ENCODE measurements at places on chromosomes 1 and 21. TPM values are rescaled to one million over a fixed set of nuclear protein-coding genes. Genes with fewer than 3 reads are reported as not detected.
A peak's percentile ranks its signal among the peaks of the same experiment; 100 is the strongest.

Gene CLIC6
- not detected for total RNA-seq

DNA sequence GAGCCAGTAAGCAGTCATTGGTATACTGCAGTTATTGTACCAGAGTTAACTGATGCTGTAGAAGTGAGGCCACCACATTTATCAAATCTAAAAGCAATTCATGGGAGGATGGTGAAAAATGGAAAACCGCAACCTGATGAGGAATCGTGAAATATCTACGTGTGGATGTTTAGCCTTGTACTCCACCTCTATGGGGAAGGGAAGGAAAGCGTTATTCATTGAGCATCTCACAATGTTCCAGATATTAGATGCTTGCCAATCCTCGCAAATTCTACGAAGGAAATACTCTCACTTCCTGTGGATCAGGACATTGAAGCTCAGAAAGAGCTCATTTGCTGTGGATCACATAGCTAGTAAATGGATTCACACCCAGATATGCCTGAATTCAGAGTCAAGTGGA lies 77.3 kb downstream of the LRRC8D start:
- H3K36me3 ChIP-seq, result no peaks in the 10 kb centered on the region
- H3K4me3 ChIP-seq, result no peak overlapping the region
- peaks cover 18% of the 10 kb centered on the region for H3K4me1 ChIP-seq
- no peaks in the 10 kb centered on the region for H3K27me3 ChIP-seq
- no peak for DNase-seq

Gene S100PBP
- 25.8 TPM for total RNA-seq

Gene SELL
- total RNA-seq, result not detected

DNA sequence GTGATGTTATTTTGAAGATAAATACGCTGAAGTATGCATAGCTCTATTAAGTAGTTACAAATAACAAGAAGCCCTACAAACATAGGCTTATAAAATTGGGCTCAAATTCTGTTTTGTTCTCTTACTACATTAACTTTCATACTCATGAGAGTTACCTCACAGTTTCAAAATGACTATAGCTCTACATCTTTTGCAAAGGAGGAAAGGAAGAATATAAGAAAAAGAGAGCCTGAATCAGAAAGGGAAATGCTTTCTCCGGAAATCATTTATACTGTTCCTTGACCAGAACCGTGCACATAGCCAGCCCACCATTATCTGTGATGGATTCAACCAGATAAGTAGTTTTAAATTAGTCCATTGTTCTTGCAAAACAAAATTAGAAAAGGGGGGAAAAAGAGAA lies 1252.1 kb downstream of the NCAM2 start:
- no peaks in the 10 kb centered on the region for H3K27me3 ChIP-seq
- DNase-seq, result no peak
- no peaks in the 10 kb centered on the region for H3K4me1 ChIP-seq
- no peaks in the 10 kb centered on the region for H3K36me3 ChIP-seq

Gene MXRA8
- total RNA-seq, result 97.8 TPM

Gene VWA1
- total RNA-seq, result 0.83 TPM

Gene MPL
- not detected for total RNA-seq

GRCh38 chr21:43686811-43687565 lies 27.6 kb downstream of the RRP1B start:
- peaks cover 70% of the 10 kb centered on the region for H3K36me3 ChIP-seq
- H3K27ac ChIP-seq, result no peak overlapping the region
- no peaks in the 10 kb centered on the region for H3K27me3 ChIP-seq
- DNase-seq, result no peak

Gene ARHGAP29
- 45.3 TPM for total RNA-seq

Gene C8A
- total RNA-seq, result not detected

Gene ESRRG
- 0.56 TPM for total RNA-seq

Gene OSCP1
- 9.4 TPM for total RNA-seq

Gene PRAMEF9
- total RNA-seq, result not detected

- H3K36me3 ChIP-seq, result no peaks in the 10 kb centered on the region
- H3K27ac ChIP-seq, result no peak overlapping the region
- peaks cover 14% of the 10 kb centered on the region for H3K27me3 ChIP-seq
- H3K4me1 ChIP-seq, result peaks cover 1% of the 10 kb centered on the region
- no peak for DNase-seq
Measured at GRCh38 chr1:207968521-207969009, 57.6 kb upstream of the CD34 start.

DNA sequence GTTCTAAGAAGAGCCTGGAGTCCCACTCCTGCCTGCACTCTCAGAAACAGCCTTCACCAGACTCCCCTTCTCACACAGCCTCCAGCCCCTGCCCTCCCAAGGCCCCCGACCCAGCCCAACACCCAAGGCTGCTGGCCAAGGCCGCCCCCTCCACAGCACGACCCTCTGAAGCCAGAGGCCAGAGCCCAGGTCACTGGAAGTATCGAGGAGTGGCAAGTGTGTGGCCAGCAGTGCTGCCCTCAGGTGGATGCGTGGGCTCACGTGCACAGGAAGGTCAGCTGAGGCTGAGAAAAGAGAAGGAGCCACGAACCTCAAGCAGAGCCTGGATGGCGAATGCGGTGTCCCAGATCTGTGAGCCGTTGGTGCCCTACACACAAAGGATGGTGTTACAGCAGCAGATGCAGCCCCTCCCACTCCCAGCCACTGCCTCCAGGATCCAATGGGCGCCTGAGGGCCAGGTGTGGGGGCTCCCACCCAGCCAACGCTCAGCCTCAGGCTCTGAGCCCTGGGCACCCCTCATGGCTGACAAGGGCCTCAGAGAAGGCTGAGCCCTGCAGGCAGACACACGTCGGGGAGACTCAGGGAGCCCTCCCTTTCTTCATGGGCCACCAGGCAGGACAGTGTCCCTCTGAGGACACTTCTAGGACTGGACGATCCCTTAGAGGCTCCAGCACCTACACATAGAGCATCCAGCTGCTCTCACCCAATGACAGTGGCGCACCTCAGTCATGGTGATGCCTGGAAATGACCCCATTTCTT lies 18.0 kb downstream of the LSS start:
- H3K4me1 ChIP-seq, result no peaks in the 10 kb centered on the region
- H3K4me3 ChIP-seq, result no peak overlapping the region
- no peaks in the 10 kb centered on the region for H3K27me3 ChIP-seq
- DNase-seq, result no peak
- peaks cover 58% of the 10 kb centered on the region for H3K36me3 ChIP-seq

DNA sequence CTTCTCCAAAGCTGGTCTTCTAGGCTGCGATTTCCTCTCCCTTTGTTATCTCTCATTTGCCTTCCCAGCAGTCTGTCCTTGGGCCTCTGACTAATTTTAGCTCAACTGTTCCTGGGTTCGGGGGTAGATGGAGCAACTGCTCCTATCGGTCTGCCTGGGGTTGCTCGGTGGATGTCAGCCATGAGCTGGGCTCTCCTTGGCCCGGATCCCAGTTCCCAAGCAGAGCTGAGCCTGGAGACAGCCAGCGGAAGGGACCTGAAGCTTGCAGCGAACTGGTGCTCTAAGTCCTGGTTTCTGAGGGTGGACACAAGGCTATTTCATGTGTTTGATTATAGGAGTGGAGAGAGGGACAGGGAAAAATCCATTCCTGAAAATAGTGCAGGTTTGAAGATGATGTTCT lies 423.0 kb downstream of the RPS6KC1 start:
- no peak for DNase-seq
- H3K36me3 ChIP-seq, result no peaks in the 10 kb centered on the region
- no peak overlapping the region for H3K27ac ChIP-seq
- H3K4me1 ChIP-seq, result no peaks in the 10 kb centered on the region

Gene ADARB1
- 39.8 TPM for total RNA-seq

Gene AP4B1
- 18.1 TPM for total RNA-seq

GRCh38 chr1:197557302-197557701 lies 218.0 kb downstream of the DENND1B start:
- peak; percentile 45 for DNase-seq
- H3K27ac ChIP-seq, result no peak overlapping the region
- H3K27me3 ChIP-seq, result no peaks in the 10 kb centered on the region
- H3K4me1 ChIP-seq, result no peaks in the 10 kb centered on the region
- no peaks in the 10 kb centered on the region for H3K36me3 ChIP-seq
- H3K4me3 ChIP-seq, result no peak overlapping the region
